Ureter (tissue), 1 donor: ENCODE measurements at places on chromosomes 13 and 19. TPM values are rescaled to one million over a fixed set of nuclear protein-coding genes. Genes with fewer than 3 reads are reported as not detected.
A peak's percentile ranks its signal among the peaks of the same experiment; 100 is the strongest.

IRGC gene
- total RNA-seq: not detected

KLF12 gene
- total RNA-seq: 12.9 TPM

INSR gene
- total RNA-seq: 78.9 TPM

SHISA2 gene
- 0.21 TPM for total RNA-seq

PPAN gene
- 78.6 TPM for total RNA-seq

PSPN gene
- total RNA-seq: 1.1 TPM

CLDN10 gene
- not detected for total RNA-seq

MEIS3 gene
- total RNA-seq: 20.0 TPM

POU2F2 gene
- 5.3 TPM for total RNA-seq

ZNF649 gene
- 23.6 TPM for total RNA-seq

BCL3 gene
- 68.4 TPM for total RNA-seq

ESD gene
- total RNA-seq: 90.0 TPM

ICAM5 gene
- 1.8 TPM for total RNA-seq

DNA sequence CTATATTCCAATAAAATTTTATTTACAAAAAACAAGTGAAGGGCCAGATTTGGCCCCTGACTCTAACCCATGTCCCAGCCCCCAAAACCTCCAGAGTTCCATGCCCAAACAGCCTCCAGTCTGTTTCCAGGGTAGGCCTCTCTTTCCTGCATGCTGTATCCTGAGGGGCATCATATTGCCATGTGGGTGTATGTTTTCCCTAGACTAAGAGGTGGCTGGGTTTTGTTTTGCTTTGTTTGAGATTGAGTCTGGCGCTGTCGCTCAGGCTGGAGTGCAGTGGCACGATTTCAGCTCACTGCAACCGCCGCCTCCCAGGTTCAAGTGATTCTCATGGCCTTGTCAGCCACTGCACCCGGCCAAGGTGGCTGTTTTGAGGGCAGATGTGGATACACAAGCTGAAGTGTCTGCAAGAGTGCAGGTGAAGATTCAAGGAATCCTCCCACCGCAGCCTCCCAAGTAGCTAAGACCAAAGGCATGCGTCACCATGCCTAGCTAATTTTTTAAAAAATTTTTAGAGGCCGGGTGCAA lies 23.6 kb upstream of the LSM14A start:
- no peak for DNase-seq

- no peak for DNase-seq
These were observed 12.3 kb upstream of the MCF2L start for GRCh38 chr13:112956571-112957294.

DNA sequence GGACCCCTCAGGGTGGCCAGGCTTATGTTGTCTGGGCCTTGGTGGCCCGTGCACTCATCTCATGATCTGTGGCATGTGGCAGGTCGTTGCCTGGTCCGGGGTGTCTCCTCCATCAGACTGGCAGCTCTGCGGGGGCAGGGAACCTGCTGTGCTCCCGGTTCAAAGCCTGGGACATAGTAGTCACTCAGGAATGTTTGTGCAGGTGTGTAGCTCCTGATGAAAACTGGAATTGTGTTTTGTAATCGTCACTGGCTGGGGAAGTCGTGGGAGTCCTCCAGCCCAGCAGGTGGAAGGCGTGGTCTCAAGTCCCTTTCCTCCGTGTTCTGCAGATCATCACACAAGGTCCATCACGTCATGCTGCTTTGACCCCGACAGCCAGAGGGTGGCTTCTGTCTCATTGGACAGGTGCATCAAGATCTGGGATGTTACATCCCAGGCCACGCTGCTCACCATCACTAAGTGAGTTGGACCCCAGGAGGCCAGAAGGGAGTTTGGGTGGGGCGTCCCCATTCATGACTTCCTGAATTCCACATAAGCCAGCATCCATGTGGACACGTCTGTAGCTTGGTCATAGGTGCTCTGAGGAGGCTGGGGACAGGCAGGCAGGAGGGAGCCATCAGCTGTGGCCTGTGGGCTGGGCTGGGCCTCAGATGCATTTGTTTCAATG lies 19.1 kb downstream of the WDR88 start:
- DNase-seq: no peak

GRCh38 chr13:95579303-95579702 lies 26.8 kb downstream of the CLDN10 start:
- no peak for DNase-seq

DNA sequence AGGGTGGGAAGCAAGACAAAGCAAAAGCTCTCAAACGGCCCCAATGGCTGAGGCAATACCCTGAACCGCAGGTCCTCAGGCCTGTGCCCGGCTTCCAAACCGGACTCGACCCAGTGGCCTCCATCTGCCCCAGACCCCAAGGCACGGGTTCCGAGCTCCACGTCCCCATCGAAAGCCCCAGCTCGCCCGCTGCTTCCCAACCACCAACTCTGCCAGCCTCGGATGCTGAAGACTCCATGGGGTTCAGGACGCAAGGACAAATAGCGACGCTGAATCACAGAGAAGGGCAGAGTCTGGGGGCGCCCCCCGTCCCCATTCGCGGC lies 559 bp downstream of the POLR2E start:
- no peak for DNase-seq

GRCh38 chr13:47147812-47148119 lies 250.9 kb upstream of the HTR2A start:
- DNase-seq: no peak

- no peak for DNase-seq
These were observed 8.0 kb downstream of the ABHD13 start for GRCh38 chr13:108226184-108226583.

GRCh38 chr19:28887920-28888618 lies 324.9 kb downstream of the UQCRFS1 start:
- DNase-seq: no peak

GRCh38 chr13:31046711-31047279 lies 114.3 kb downstream of the TEX26 start:
- no peak for DNase-seq

- no peak for DNase-seq
These were observed 16.1 kb downstream of the TTYH1 start for GRCh38 chr19:54431255-54431838.

- no peak for DNase-seq
These were observed 2.1 kb upstream of the ATP1A3 start for GRCh38 chr19:41995959-41996797.

GRCh38 chr13:78160793-78161192 lies 242.2 kb upstream of the EDNRB start:
- DNase-seq: no peak

- no peak for DNase-seq
These were observed 23.1 kb downstream of the GAS6 start for GRCh38 chr13:113840541-113841352.

DNA sequence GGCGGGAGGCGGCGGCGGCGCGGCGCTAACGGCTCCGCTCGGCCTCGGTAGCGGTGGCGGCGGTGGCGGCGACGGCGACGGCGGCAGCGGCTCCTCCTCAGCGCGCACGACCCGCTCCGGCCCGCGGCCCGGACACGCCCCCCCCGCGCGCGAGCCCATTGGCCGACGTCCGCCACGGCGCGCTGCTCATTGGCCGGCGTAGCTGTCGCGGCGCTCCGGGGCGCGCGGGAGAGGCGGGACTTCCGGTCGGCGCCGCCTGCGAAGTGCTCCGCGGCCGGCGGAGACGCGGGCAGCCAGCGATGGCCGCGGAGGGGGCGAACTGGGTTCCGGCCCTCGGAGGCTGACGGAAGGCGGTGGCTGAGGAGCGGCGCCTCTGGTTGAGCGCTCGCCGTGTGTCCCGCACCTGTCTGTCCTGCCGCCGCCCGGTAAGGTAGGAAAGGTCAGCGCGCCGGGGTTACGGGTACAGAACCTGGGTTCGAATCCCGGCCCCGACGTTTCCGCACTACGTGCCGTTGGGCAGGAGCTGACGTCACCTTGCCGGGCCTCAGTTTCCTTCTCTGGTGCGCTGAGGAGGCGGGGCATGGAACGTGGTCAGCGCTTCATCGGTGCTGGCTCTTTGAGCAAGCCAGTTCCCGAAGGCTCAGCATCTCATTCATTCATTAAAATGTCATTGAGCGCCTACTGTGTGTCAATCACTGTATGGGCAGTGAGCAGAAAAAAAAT lies at the start of gene ELAVL1:
Gene ELAVL1 (minus strand): TSS at position 108 of the 723 bp plus-strand sequence. CDS start 13,826 bp downstream, outside the sequence.
- peak; percentile 86 for DNase-seq

DNA sequence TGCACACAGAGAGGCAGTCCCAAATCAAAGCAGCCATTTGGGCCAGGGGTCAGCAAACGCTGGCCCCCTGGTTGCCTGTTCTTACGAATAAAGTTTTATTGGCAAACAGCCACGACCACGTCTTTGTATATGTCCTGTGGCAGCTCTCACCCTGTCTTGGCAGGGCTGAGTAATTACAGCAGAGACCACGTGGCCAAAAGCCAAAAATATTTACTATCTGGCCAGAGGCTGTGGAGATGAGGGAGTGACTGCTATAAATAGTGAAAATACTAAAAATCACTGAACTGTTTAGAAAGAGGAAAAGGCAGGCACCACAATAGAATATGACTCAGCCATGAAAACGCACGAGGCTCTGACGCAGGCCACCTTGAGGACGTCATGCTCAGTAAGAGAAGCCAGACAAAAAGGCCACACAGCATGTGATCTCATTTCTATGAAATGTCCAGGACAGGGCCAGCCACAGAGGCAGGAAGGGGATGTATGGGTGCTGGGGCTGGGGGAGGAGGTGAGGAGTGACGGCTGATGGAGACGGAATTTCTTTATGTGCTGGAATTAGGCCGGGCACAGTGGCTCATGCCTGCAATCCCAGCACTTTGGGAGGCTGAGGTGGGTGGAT lies 29.4 kb downstream of the SMIM24 start:
- peak; percentile 72 for DNase-seq

GRCh38 chr19:47885067-47885463 lies 1.1 kb downstream of the SULT2A1 start:
- DNase-seq: no peak

GRCh38 chr13:100433475-100433874 lies 155.1 kb downstream of the GGACT start:
- no peak for DNase-seq

- DNase-seq: no peak
These were observed 294.2 kb downstream of the ZNF536 start for GRCh38 chr19:30666301-30666803.

DNA sequence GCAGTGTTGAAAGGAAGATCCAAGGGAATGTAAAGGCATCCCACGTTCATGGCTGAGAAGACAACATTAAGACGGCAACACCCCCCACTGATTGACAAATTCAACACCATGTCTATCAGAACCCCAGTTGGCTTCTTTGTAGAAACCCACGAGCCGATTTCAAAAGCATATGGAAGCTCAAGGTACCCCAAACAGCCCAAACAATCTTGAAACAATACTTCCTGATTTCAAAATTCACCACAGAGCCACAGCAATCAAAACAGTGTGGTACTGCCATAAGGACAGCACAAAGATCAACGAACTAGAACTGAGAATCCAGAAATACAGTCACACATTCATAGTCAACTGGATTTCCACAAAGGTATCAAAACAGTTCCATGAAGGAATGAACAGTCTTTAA lies 6.2 kb downstream of the MIER2 start:
- no peak for DNase-seq

- DNase-seq: no peak
These were observed 1.7 kb downstream of the COX7A1 start for GRCh38 chr19:36150586-36150985.

- peak; percentile 68 for DNase-seq
These were observed 29.7 kb downstream of the GPX4 start for GRCh38 chr19:1133471-1133929.

DNA sequence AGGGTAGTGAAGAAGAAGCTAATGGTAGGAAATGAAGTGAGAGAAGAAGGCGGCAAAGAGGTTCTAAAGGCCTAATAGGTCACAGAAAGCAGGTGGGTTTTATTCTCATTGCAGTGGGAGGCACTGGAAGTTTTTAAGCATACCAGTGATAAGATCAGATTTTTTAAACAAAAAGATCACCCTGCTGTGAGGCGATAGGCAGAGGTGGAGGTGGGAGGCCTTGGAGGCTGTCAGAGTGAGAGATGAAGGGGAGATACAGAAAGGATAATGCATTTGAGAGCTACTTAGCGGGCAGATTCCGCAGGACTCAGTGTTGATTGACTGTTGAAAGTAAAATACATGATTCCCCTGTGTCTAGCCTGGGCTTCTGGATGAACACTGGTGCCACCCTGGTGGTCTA lies 116.7 kb upstream of the FRY start:
- DNase-seq: no peak

GRCh38 chr13:48194379-48194754 lies 38.6 kb upstream of the ITM2B start:
- DNase-seq: no peak

- DNase-seq: no peak
These were observed 19.3 kb downstream of the PALM start for GRCh38 chr19:728011-728410.

DNA sequence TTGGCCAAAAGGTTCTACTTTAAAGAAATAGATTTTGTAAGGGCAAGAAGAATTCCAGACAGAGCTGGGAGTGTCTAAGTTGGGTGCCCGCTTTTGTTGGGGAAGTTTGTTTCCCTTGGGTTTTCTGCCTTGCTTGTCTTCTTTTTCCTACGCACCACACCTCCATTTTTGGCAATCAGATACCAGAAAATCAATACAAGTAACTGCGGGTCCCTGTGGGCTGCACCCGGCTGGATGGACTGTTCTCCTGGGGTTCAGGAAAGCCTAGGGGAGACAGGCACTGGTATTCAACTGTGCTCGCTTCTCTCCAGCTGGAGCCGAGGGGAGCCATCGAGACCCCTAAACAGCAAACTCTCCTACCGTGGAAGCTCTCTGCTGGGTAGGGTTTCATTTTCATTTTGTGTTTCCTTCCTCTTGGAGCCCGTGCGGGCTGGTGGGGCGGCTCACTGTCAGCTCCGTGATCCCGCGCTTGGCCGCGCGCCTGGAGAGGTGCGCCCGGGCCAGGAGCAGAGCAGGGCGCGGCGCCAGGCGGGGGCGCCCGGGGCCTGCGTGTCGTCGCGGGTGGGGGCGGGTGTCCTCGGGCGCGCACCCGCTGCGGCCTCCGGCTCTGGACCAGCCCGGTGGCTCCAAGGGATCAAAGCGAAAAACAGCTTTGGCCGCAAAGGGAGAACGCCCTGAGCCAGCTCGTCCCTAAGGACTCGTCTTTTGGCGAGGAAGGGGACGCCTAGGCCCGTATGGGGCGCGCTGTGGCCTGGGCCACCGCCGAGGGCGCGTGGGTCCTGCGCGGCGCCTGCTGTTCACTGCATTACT lies 347.2 kb downstream of the ZNF536 start:
- peak; percentile 76 for DNase-seq

DNA sequence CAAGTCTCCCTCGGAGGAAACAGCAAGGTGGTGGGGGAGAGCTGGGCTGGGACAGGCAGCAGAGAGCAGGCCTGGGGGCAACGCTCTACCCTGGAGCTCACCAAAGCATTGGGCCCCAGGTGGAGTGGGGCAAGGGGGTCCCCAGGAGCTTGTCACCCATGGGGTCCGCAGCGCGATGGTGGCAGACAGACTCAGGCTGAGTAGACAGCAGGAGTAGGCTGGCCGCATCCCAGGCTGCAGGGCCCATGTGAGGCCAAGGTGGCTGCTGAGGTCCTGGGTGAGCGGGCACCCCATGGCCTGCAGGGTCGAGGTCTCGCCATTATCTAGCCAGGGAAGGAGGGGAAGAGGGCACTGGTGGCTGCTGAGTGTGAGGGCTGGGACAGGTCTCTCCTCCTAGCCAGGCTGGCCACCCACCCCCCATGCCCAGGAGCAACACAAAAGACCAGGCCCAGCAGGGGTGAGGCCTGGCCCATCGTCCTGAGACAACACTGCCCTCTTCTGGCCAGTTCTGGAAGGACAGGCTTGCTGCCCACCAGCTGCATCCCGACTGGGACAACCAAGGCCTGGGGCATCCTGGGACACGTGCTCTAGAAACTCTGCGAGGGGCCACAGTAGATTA lies 33.1 kb downstream of the CEBPG start:
- DNase-seq: peak; percentile 80
